Right atrium auricular region (tissue), 2 donors: ENCODE measurements at places on chromosomes 12 and 14. TPM values are rescaled to one million over a fixed set of nuclear protein-coding genes. Genes with fewer than 3 reads are reported as not detected.

DNA sequence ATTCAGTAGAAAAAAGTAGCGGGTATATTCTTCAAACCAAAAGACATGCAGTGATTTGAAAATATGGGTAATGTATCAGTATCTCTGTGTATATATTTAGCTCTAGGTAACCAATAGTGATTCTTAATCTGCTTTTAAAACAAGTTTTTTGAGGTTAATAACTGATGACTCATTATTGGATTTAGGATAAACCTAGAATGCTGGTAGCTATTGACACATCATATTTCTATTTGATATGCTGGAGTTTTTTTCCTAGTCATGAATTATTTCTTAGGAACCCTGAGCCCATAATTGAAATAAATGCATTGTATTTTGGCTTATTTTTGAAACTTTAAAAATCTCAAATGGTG lies 15.5 kb downstream of the ARF6 start:
- no peak for DNase-seq

DNA sequence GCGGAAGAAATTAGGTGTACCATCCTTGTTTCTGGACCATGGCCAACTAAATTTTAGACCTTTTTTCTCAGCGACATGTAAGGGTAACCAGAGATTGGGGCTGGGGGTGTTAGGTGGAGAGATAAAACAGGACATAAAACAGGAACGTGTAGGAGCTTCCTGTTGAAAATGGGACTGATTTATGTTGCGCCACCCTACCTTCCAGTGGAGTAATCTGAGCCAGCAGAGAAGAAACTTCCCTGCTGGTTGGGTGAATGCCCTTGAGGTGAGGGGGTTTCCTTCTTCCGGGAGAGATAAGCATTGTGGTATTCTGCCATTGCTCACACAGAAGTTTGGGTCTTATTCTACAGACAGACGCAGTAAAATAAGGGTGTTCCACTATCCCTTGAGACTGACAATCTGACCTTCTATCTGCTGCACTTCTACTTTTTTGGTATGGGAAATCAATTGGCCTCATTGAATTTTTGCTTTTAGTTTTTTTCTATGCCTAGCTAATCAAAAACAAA lies 417.6 kb downstream of the PCNX1 start:
- DNase-seq, result no peak

GRCh38 chr14:95255487-95255886 lies 64.2 kb downstream of the CLMN start:
- no peak for DNase-seq

DNA sequence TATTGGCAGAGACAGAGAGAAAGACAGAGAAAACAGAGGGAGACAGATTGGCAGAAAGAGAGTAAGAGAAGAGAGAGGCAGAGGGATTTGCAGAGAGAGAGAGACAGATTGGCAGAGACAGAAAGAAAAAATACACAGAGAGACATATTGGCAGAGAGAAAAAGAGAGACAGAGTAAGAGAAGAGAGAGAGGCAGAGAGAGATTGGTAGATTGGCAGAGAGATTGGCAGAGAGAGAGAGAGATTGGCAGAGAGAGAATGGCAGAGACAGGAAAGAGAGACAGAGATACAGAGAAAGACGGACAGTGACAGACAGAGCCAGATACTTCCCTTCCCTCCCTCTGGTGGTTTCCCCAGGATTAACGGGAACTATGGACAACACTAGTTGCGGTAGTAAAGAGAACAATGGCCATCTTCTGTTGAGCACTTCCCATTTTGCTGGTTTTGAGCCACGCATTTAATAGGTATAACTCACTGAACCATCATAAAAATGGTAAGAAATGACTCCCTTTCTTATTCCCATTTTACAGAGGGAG lies 2.6 kb upstream of the NOS1 start:
- no peak for DNase-seq

DNA sequence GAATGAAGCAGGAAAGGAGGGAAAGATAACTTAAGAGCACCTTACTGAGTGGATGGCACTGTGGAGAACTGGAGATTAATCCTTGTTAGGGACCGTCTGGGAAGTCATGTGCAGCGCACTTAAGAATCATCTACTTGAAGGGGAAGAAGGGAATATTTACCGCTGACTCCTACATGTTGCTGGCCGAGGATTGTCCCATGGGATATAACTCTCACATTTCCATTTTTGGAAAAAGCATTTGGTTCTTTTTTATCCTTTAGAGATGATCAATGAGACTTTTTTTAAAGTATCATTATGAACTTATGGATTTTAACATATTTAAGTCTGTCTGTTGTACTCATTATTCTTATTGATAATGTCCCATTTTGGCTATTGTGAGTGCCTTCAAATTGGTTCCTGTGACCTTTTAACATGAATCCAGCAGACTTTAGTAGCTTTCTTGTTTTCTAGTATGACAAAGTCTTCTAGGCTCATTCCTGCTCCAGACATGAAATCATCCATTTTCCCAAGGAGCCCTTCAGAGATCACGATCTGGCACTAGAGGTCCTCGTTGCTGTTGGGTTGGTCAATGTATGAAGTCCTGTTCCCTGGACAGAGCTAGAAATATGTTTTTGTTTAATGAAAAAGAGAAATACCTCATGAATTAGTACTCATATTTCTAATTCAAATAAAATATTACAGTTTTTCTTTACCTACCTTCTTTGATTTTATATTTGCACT lies 20.2 kb upstream of the FAM234B start:
- peak; percentile 68 for DNase-seq

Gene RIMBP2
- total RNA-seq, result 0.04 TPM

Gene RD3L
- 7.6 TPM for total RNA-seq

Gene TEX52
- not detected for total RNA-seq

DNA sequence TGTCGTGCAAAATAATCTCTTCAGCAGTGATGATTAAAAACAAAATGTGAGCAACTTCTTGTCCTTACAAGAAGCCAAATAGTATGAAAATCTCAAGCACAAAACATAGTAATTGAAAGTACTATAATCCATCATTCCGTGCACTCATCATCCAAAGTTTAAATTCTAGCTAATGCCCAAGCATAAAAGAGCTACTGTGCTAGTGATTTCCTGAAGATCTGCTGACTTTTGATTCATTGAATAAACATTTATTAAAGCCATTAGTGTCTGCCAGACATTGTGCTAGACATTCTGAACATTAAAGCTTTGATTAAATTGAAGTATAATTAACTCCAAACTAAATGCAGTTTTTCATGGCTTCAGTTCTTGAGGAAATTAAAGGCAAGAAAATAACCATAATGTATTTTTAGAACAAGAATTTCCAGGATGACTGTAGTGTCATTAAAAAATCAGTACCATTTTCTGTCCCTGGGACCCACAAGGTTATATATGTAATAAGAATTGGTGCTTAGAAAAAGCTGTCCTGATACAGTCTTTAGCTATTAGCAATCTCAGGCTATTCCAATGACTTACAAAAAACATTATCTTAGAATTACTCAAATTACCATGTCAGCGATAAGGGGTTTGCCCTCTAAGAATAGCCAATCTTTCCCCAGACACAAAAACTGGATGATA lies 71.7 kb downstream of the CMAS start:
- no peak for DNase-seq

GRCh38 chr12:86727160-86727559 lies 471.0 kb upstream of the MGAT4C start:
- no peak for DNase-seq

Gene KNTC1
- 3.0 TPM for total RNA-seq

- DNase-seq, result no peak
These were observed 42.3 kb downstream of the DPF3 start for GRCh38 chr14:72851635-72852034.

GRCh38 chr12:53564941-53565340 lies 57.7 kb upstream of the NPFF start:
- DNase-seq, result no peak

- DNase-seq, result no peak
These were observed 8.4 kb downstream of the SYNDIG1L start for GRCh38 chr14:74417611-74418010.

Gene PHETA1
- 11.5 TPM for total RNA-seq

Gene CCDC184
- total RNA-seq, result 0.37 TPM

DNA sequence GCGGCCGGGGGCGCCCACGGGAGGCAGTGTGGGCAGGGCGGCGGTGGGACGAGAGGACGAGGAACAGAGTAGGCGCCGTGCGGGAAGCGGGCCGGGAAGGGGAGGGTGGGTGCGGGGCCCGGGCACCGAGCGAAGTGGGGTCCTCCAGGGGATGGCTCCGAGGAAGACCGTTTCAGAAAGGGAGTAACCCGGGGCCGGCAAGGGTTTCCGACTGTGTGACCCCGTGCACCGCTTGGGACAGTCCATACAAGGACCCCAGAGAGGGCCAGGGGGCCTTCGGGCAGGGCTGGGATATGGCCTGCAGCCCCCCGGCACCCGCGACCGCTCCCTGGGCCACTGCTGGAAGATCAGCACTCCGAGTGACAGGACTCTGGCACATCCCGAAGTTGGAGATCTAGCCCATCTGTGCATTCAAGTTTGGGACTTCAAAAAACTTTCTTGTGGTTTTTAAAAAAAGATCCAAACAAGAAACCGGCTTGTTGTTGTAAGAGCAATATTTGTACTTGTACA lies 448 bp downstream of the TSPAN9 start:
- no peak for DNase-seq

Gene STON2
- total RNA-seq, result 14.1 TPM

Gene GPR137C
- 0.98 TPM for total RNA-seq

Gene PKP2
- total RNA-seq, result 271 TPM

Gene DIO2
- 0.28 TPM for total RNA-seq

GRCh38 chr12:52168019-52168717 lies 23.6 kb downstream of the KRT80 start:
- DNase-seq, result no peak
